Left lobe of liver (tissue), 2 donors: ENCODE measurements at places on chromosomes 1 and 21.

DNA sequence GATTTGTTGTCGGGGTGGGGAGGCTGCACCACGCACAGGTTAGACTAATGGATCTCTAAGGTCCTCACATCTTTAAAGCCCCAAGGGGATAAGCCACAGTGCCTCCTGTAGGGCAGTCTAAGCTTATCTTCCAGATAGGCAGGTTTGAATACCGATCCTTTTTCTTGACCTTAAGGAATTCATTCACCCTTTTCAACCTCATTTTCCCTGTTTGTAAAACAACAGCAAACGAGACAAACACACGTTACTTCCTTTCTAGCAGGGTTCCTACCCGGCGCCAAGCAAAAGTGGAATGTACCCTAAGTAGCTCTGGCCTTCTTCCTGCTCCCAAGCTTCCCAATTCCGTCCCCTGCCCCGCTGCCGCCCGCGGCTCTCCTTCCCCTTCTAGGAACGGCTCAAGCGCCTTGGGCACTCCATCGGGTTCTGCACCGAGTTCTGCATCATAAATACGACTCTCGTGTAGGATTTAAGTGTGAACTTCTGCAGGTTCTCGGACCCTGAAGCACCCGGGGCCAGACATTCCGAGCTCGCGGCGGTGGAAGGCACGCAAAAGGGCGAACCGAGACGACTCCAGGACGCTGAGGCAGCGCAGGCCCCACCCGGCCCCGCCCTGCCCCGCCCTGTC lies 548 bp upstream of the CDC20 start:
- no peak for DNase-seq

- DNase-seq: no peak
Measured at GRCh38 chr21:38936240-38936639, 130.5 kb downstream of the ETS2 start.

GRCh38 chr1:53373246-53373645 lies 45.4 kb upstream of the LRP8 start:
- DNase-seq: peak; percentile 6

- DNase-seq: no peak
Measured at GRCh38 chr1:204545202-204545601, 29.0 kb downstream of the MDM4 start.

DNA sequence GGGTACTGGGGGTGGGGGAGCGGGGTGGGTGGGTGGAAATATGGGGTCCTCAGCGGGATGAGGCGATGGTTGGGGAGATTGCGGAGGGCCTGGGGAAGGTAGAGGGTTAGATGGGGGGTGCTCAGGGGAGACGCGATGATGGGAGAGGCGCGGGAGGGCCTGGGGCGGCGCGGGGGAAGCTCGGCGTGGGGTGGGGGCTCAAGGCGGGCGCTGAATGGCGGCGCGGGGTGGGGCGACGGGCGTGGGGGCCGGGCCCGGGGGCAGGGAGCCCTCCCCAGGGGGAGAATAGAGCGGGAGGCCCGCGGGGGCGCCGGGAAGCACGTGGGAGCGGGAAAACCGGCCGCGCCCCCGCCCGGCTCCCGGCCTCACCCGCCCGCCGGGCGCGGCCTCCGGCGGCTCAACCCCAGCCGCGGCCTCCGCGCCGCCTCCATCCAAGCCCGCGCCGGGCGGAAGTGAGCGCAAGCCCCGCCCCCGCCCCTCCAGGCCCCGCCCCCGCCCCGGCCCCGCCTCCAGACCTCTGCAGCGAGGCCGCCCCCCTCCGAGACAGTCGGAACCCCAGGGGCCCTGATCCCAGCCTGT lies at the start of gene FAAP20:
TSS of gene FAAP20 (minus strand) at position 454 of the 579 bp plus-strand sequence. CDS start at position 431, 23 bp downstream.
- no peak for DNase-seq

DNA sequence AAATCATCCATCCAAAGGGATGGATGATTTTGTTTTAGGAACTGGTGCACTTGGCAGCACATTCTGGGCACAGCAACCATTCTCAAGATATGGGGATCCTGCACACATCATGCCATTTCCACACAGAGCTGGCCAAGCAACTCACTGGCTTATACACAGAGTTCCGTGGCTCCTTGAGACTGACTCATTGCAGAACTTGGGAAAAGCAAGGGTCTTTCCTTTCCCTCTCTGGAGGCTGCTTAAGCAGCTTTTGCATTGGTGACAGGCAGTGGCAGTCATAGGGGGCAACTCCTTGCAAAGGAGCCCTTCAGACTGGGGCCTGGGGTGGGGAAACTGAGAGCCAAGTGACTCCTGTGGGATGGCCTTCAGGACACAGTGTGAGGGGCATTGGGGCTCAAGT lies 1.9 kb upstream of the MAD2L2 start:
- DNase-seq: no peak

- no peak for DNase-seq
Measured at GRCh38 chr21:29257701-29258100, 41.0 kb upstream of the BACH1 start.

- peak; percentile 56 for DNase-seq
Measured at GRCh38 chr1:39491146-39491921, at the start of gene BMP8A. Gene BMP8A (plus strand): TSS chr1:39491636. CDS start chr1:39491992, 356 bp downstream.

GRCh38 chr1:33298623-33299277 lies 22.1 kb downstream of the A3GALT2 start:
- DNase-seq: peak; percentile 69

- no peak for DNase-seq
Measured at GRCh38 chr1:91850708-91851107, 35.2 kb downstream of the TGFBR3 start.

DNA sequence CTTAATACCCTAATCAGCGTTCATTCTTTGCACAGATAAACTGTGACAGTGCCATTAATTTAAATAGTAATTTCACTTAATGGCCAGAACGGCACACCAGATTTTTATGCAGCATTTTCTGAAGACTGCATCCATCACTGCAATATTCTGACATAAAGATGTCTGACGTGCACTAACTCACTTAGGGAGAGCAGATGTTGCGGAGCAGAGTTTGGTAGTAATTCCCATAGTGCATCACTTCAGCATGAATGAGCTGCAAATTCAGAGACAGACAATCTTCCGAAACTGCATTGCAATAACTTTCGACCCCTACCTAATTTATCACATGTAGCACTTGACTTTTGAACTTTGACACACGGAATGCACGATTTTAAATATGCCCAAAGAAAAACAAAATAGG lies 225.3 kb downstream of the KCTD3 start:
- no peak for DNase-seq

- no peak for DNase-seq
Measured at GRCh38 chr1:192516776-192517297, 58.7 kb upstream of the RGS1 start.

DNA sequence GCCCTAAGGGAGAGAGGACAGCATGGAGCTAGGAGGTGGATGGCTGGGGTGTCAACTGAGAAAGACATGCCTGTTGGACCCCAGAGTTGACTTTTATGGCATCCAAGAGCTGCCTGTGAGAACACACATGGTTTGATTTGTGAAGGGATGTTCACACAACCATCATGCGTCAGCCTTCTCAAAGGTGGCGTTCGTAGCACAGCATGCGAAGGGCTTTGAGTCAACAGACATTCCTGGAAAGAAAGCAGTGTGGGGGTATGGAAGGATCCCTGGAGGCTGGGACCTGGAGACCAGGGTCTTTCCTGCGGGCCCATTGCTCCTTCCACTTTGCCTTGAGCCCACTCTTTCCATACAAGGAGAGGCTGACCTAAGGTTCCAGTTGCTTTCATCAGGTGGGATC lies 6.4 kb upstream of the WNT3A start:
- peak; percentile 18 for DNase-seq

- DNase-seq: peak; percentile 81
Measured at GRCh38 chr1:27668808-27669723, 2.9 kb downstream of the IFI6 start.

- peak; percentile 72 for DNase-seq
Measured at GRCh38 chr1:203038891-203039608, 12.8 kb downstream of the PPFIA4 start.

DNA sequence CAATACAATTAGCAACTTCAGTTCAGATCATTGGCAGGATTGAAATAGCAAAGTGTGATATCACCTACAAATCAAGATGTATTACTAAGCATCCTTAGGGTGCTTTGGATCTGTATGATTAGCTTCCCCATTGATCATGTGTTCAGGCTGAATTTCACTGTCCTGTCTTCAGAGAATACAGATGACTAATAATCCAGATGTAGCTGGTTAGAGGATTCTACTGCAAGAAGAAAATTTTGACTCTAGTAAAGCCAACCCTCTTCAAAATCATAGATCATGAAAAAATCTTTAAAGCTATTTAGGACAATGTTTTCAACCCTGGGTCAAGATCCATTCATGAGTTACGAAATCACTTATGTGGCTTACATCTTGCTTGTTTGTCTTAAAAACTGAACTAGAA lies 184.4 kb downstream of the PTGER3 start:
- DNase-seq: no peak

GRCh38 chr1:54542962-54543539 lies 5.0 kb upstream of the ACOT11 start:
- DNase-seq: no peak
